Urothelium cell line (cell line): ENCODE measurements at places on chromosomes 16 and 17.

DNA sequence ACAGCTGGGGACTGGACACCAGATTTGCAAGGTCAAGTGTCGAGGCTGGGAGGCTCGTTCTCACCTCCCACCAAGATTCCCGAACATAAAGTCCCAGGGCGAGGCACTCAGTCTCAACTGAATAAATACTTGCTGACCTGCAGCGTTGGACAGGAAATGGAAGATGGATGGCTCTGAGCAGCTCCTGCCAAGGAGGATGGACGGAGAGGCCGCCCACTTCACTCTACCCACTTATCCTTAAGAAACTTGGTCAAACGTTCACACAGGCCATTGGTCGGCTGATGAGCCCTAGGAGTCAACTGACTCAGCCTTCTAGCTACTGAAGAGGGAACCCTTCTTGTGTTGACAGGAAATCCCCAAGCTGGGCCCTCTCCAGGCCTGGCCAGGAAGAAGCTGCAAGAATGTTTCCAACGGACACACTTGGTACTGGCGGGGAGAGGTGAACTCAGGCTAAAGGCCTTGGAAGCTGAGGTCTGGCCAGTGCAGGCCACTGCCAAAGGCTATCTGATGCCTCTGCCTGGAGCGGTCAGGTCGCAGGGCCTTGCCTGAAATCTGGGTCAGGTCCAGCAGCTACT, 50.0 kb downstream of the VAC14 start:
- DNase-seq: no peak

- DNase-seq: no peak
These were observed 20.1 kb downstream of the SIAH1 start for GRCh38 chr16:48365025-48365600.

- DNase-seq: no peak
These were observed 8.1 kb downstream of the CYGB start for GRCh38 chr17:76529224-76530094.

DNA sequence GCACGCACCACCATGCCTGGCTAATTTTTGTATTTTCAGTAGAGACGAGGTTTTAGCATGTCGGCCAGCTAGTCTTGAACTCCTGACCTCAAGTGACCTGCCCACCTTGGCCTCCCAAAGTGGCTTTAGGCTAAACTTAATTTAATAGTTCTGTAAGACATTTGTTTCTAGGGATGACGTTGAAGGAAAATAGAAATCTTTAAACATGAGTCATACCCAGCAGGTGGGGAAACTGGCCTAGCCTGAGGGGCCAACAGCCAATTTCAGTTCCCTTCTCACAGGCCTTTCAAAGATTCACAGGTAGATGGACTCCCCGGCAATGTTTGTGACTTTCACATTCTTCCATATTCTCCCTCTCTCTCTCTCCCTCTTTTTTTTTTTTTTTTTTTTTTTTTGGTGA, 18.1 kb upstream of the ITPRIPL2 start:
- DNase-seq: peak; percentile 30

DNA sequence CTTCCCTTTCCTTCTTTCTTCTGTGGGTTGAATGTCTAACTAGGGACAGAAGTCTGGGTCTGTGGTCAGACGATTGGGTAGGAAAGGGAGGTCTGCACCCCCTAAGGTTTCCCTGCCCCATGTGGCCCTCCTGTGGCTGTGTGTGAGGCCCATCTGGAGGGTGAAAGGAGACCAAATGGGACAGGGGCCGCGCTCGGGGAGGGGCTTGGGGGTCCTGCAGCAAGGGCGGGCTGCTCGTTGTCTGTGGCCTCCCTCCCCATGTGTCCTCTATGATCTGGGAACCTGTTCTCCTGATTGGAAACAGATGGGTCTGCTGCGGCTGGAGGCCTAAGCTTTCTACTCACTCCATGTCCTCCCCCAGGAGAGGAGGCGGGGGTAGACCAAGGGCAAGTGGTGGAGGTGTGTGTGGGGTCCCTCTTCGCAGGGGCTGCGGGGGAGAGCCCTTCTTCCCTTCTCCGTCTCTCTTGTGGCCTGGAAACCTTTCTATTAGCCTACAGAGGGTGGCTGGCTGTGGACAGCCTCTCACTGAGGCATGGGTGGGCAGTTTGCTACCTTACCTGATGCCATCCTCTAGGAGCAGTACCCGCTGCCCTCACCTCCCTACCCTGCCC, 18.6 kb downstream of the IGFBP4 start:
- no peak for DNase-seq

DNA sequence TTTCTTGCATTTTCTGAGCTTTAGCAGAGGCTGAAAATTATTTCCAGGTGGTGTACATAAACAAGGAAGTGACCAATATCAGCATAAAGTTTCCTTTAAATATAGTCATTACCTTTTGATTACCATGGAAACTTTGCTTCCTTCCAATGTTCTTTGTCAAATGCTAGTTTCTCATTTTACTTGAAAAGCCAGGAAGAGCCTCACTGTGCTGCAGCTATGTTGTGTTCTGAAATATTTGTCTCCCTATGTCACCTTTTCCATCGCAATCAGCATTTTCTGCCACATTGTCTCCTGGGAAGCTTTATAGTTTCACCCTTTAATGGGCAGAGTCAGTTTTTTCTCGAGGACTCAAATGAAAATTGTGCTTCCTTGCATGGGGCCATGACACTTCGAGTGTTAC, 496.0 kb downstream of the CDH8 start:
- DNase-seq: no peak

DNA sequence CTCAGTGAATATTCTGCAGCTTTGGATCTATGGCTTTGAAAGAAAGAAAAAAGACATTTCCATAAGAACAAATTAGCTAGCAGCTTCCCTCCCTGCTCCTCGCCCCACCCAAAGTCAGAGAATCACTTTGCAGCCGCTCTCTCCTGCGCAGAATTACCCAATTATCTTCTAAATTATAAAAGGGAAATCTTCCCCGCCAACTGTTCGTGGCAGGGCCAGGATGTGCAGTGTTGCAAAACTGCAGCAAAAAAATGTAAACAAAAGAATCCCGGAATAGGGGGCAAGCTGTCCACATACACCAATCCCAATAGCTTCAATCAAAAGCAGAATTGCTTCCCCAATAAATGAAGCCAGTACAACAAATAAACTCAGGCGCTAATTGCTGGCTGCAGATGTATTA, 510.6 kb downstream of the RBFOX1 start:
- no peak for DNase-seq

GRCh38 chr17:60137731-60138130, 12.0 kb upstream of the CA4 start:
- DNase-seq: no peak

DNA sequence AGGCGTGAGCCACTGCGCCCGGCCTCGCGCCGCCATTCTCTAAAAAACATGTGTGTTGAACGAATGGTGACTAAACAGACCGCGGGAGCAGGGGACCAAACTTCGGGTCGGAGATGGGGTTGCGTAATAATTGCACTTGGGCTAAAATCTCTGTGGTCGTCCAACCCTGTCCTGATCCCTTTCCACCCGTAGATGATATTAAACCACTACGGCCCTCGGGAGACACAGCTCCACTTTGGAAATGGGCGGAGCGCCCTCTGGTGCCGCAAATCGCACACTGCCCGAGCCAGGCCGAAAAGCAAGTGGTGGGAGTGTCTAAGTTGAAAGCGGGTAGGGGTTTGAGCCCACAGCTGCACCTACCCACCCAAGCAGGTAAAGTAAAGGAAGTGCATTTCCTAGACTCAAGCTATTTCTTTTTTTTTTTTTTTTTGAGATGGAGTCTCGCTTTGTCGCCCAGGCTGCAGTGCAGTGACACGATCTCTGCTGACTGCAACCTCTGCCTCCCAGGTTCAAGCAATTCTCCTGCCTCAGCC, 17.0 kb downstream of the CAVIN1 start:
- no peak for DNase-seq

DNA sequence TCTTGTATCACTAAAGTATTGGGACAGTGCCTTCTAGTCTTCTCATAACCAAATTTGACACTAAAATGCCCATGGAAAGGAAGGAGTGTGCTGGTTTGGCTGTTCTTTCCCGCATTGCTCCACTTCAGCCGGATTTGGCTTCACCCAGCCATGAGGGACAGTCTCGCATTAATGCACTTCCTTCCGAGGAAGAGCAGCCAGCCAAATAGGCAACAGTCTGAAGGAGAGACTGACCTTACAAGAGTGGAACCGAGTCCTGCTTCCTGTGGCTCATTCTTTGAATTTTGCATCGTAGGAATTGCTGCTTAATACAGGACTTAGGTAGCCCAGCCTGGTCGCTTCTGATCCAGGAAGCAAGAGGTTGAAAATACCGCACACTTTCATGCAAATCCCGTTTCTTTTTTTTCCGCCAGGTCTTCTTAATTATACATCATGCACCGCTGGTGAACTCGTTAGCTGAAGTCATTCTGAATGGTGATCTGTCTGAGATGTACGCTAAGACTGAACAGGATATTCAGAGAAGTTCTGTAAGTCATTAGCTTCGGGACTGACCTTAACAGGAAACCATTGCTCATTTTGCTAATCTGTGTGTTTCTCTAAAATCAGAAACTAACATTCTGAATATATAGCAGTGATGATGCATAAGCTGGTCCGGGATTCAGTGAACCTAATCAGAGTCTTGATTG, 38.2 kb downstream of the CLEC16A start:
- DNase-seq: no peak

GRCh38 chr16:2486645-2487516, 12.0 kb downstream of the TBC1D24 start:
- no peak for DNase-seq

DNA sequence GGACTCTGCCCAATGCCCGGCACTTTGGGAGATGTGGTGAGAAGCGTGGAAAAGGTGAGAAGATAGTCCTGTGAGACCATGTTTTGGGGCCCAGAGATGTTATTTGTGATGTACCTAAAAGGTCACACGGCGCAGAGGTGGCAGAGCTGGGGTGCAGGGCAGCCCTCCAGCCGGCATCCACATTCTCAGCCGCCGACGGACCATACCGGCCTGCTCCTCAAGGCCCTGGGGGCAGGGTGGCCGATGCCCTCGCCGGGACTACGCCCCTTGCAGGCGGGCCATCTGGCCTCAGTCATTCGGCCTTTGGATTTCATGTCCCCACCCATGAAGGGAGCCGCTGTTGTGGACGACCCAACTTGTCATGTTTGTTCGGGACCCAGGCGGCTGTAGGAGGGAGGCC, 131.4 kb upstream of the GSE1 start:
- no peak for DNase-seq

DNA sequence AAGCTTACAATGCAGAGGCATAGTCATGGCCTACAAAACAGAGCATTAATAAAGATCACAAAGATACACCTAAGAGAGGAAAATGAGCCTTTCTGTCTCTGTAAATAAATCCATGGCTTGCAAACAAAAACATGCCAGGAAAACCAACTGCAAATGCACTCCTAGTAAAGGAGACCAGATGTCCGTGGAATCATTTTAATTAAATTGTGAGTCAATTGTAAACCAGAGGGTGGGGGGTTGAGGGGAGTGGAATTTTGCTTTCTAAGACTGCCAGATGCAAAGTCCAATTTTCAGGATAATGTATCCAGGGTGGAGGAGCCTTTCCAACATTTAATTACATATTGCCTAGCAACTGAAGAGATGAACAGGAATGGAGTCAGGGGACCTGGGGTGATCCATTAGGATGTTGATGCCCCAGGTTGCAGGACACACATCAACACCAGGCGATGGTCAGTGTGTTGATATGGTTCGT, 390.3 kb upstream of the CCL2 start:
- DNase-seq: no peak

GRCh38 chr16:27398894-27399853, 2.8 kb upstream of the IL21R start:
- DNase-seq: no peak

GRCh38 chr16:6600167-6600566, 732.5 kb upstream of the RBFOX1 start:
- no peak for DNase-seq

DNA sequence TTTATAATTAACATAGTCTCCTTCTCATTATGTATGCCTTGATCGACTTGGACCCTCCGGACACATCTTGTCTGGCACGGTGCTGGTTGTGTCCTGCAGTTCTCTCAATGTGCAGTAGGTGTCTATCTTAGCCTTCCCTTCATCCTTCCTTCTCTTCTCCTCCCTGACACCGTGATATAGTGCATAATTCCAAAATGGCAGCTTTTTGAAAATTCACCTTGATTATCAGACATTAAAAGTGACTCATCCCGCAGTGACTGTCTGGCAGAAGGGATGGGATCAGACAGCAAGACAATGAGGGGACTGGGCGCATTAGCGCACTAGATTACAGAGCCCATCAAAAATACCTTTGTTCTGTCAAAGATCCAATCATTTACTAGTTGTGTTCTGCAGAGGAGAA, 70.0 kb upstream of the PMFBP1 start:
- DNase-seq: peak; percentile 55

DNA sequence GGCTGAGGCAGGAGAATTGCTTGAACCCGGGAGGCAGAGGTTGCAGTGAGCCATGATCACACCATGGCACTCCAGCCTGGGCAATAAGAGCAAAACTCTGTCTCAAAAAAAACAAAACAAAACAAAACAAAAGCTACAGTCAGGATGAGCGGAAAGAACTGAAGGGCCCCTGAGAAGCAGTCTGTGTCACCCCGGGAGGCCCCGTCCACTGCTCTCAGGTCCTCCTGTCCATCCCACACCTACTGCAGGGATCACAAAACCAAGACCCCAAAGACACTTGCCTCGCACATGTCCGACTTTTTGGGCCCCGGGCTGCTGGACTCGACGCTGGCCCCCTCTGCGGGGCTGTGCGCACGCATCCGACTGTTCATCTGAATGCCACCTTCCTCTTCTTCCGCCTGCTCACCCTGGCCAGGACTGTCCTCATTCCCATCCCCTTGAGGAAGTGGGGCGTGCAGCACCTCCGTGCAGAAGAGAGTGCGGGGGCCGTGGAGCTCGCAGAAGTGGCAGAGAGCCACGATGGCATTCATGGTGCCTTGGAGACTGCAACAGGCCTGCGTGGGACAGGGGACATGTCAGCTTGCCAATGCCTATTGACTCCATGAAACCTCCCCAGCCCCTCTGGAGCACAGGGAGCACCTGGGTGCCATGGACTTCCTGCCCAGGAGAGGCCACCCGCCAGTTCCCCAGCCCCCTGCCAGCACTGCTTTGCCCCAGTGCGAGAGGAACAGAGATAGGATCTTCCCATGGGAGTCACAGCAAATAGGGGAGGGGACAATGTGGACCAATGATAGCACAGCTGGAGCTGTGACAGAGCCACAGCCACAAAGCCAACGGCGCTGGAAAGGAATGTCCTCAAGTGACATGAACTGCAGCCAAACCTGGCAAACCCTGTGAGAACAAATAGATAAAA, 9.1 kb downstream of the FLCN start:
- no peak for DNase-seq
